CD8-positive, alpha-beta memory T cell (primary cell): ENCODE measurements at places on chromosomes 2 and 18. TPM values are rescaled to one million over a fixed set of nuclear protein-coding genes. Genes with fewer than 3 reads are reported as not detected.

SLC4A3 gene
- total RNA-seq = 0.13 TPM

UGT1A8 gene
- not detected for total RNA-seq

UGT1A4 gene
- not detected for total RNA-seq

ADAM23 gene
- 0.55 TPM for total RNA-seq

ZNG1B gene
- 34.6 TPM for total RNA-seq

RASGRP3 gene
- 3.5 TPM for total RNA-seq

- DNase-seq = no peak
Observed at GRCh38 chr18:54386043-54386442, 28.3 kb downstream of the C18orf54 start.

GRCh38 chr2:28088970-28089369 lies 198.4 kb downstream of the BABAM2 start:
- DNase-seq = no peak

GRCh38 chr2:138060301-138060635 lies 96.0 kb downstream of the HNMT start:
- DNase-seq = no peak

- peak; percentile 85 for DNase-seq
Observed at GRCh38 chr2:86035883-86036668, 69.6 kb downstream of the POLR1A start.

DNA sequence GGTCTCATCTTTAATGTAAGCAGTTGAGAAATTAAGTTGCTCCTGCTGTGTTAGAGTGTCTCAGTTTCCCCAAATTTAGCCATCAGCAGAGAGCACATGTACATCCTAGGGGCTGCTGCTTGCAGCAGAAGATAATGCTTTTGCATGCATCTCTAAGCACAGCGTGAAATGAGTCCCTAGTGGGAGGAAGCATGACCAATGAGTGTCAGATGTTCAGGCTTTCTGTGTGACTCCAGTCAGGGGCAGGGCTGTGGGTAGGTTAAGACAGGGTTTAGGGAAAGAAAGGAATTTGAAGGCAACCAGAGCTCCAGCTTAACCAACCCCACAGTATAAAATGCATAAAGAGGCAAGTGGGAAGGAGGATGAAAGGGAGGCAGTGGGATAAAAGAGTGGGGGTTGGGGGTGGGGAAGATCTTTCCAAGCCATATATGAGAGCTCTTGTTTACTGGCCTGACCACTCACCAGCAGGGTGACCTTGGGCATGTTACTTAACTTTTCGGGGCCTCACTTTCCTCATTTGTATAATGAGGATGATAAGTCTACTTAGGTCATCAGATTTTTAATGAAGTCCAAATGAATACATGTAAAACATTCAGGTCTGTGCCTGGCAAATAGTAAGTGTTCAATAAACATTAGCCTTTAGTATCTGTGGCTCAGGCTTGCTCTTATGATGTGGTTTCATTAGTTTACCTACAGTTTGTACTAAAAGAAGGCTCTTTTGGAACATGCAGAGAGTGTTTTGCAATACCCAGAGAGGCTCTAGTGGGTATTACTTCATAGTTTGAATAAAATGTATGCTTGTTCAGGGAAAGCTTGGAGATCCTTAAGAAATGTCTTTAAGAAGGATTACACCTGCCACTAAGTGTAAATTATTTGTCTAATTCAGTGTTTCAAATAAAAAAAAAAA lies 42.7 kb upstream of the PELI1 start:
- DNase-seq = no peak

DNA sequence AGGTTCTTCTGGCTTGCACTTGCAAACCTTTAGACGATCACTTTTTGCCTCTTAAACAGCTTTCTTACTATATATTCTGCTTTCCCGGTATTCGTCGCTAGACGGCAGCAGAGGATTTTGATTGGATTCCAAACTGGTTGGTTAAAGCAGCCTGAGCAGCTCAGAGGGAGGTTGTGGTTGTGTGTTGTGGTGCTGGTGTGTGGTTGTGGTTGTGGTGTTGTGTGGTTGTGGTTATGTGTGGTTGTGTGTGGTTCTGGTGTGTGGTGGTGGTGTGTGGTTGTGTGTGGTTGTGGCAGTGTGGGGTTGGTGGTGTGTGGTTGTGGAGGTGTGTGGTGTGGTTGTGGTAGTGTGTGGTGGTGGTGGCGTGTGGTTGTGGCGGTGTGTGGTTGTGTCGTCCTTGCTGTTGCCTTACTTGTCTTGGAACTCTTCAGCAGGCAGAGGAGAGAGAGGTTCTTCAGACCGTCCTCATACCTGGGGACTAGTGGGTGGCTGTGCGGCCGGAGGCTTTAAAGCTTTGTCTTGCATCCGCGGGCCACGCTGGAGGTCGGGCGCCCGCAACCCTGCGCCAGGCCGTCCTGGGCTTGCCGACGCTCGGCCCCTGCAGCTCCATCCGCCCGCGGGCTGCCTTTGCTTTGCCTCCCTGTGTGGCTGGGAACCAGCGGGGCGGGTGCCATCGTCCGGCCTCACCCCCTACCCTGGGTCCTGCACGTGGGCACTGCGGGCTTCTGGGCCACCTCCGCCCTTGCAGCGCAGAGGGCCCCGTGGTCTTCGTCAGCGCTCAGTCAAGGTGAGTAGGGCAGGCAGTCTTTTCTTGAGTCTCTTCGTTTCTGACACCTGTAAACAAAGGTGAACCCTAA lies 190.8 kb downstream of the ARHGAP28 start:
- no peak for DNase-seq

DNA sequence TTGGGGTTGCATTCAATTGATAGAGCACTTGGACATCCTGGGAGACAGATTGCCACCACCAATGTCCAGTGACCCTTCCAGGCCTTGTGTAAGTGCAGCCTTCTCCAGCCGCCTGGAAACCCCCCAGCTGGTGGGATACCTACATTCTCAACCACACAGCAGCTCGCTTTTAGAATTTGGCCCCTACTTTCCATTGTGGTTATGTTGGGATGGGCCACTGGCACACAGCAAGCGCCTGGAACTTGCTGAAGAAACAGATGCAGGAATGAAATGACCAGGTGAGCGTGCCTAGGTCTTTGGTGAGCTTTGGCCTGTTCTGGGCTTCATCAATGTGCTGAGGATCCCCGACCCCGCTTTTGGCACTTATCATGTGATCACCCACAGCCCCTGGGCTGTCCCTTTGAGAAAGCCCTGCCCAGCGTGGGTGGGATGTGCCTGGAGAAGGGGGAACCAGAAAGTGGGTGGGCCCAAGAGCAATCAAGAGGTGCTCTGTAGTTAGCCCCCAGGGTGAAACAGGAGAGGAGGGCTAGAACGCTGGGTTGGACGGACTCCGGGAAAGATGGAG lies 16.0 kb upstream of the NTSR2 start:
- DNase-seq = no peak

- DNase-seq = no peak
Observed at GRCh38 chr2:168603439-168603961, 147.4 kb downstream of the CERS6 start.

DNA sequence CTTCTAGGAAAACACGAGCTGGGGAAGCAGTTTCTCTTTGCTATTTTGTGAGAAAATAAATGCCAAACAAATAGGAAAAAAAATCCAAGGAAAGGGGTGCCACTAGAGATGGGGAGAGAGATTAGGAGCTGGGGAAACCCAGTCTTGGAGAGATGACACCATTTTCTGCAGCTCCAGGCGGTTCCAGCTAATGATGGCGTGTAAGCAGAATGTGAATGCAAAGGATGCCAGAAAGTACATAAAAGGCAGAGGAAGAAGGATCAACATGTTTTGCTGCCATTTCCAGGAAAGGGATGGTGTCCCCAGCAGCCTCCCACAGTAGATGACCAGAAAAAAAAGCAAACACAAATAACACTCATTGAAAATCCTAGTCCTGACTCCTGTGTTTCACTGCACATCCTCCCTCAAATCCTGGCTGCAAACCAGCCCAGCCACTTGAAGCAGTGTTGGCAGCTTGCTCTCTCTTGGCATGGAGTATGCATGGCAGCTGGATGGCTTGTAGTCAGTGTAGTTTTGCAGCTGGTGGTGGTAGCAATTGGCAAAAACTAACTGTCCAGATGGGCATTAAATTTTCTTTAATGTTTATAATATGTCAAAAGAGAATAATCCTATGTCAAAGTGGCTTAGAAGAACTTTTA lies 93.6 kb downstream of the FTCDNL1 start:
- no peak for DNase-seq
